ENCODE measurements at places on chromosomes 1 and 21. TPM values are rescaled to one million over a fixed set of nuclear protein-coding genes. Genes with fewer than 3 reads are reported as not detected.

Gene RIMS3
- total RNA-seq: 0.31 TPM

Gene KRTAP10-10
- not detected for total RNA-seq

Gene PARP1
- 117 TPM for total RNA-seq

Gene AMY2B
- total RNA-seq: 21.4 TPM

Gene CLDN17
- not detected for total RNA-seq

Gene CCDC27
- total RNA-seq: 0.09 TPM

Gene CYP4A22
- total RNA-seq: 0.32 TPM

Gene S100A4
- 76.8 TPM for total RNA-seq

Gene ASAP3
- total RNA-seq: 83.5 TPM

GRCh38 chr1:5373281-5373680 is 618.9 kb downstream of the NPHP4 start:
- DNase-seq: no peak

GRCh38 chr1:246293366-246294121 is 213.5 kb downstream of the SMYD3 start:
- DNase-seq: no peak

DNA sequence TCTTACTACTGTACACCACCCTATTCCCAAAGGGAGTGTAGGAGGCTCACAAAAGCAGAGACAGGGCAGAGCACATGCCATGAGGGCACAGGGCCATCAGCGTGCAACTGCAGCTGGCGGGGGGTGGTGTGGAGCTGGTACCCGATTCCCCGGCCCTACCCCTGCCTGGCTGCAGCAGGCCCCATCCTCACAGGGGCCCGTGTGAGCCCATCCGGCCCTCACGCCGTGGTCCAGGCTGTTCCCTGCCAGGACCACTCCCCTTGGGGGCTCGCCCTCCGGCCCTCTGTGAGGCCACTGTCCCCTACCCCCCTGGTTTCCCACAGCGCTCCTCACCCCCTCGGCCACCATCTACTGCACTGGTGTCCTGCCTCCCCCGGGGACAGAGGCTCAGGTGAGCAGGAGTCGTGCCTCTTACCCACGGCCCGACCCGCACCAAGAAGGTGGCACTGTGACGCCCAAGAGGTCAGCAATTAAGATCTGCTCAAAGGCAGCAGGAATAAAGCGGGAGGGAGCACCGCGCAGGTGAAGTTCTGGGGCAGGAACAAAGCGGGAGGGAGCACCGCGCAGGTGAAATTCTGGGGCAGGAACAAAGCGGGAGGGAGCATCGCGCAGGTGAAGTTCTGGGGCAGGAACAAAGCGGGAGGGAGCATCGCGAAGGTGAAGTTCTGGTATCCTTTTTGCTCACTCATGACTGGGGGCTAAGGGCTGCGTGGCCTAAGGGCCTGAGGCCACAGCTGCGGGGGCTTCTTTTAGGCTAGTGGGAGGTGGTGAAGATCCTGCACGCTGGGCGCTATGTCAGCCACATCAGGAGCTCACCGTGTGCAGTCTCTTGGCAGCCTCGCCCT is 3.9 kb downstream of the POFUT2 start:
- DNase-seq: no peak

DNA sequence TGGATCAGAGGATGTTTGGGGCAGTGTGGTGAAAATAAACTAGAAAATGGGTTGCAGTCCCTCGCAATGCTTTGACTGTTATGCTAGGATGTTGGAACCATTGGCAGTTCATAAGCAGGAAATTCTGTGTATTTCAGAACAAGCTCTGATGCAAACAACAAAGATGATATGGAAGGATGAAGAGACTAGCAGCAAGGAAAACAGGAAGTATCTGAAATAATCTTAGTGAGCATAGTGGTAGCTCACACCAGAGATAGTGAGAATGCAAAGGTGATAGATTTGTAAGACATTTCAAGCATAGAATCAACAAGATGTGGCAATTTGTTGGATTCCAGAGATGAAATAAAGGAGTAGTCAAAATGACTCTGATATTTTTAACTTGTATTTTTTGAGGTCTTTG is 11.1 kb upstream of the RCC1 start:
- no peak for DNase-seq

- DNase-seq: no peak
Measured at GRCh38 chr1:35433714-35434113, 123.5 kb downstream of the KIAA0319L start.

DNA sequence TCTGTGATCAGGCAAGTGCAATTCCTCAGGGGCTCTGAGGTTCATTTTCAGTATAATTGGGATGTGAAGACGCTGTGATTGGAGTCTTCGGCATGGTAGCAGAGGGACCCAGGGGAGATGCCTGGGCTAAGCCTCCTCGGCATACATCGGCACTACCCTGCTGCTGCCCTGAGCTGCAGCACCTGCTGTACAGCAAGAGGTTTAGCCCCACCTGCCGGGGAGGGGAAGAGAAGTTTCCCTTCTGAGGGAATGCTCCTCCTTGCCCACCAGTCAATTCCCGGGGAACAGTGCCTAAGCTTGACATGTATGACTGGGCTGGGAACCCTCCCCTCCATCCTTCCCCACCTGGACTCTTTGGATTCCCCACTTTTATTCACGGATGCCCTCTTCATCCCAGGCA is 24.9 kb downstream of the CNIH3 start:
- DNase-seq: no peak

DNA sequence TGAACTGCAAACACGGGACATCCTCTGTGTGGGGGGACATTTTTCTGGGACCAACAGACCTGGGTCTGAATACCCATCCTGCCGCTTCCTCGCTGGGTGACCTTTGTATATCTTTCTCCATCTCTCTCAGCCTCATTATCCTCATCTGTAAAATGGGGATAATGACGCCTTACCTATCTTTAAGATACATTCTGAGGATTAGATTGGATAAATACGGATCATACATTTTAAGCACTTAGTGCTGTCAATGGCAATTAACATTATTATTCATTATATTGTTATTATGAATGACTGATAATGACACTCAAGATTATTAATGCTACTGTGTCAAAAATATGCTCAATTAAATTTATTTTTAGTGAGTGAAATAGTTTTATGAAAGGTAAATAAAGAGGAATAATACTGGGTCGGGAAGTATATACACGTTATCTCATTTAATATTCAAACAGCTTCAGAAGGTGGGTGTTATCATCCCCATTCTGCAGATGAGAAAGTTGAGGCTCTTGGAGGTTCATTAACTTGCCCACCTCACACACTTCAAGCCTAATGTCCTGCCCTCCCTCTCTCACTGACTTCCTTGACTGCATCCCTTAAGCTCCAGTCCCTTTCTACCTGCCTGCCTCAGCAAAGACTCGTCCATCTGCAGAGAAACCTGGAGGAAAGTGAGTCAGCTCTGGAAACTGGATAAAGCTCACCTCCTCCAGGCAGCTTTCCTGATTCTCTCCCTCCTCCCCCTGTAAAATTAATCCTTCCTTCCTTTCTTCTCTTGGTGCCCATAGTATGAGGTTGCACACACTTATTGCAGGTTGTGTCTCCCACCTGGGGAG is 120.7 kb upstream of the JUN start:
- no peak for DNase-seq

- no peak for DNase-seq
Measured at GRCh38 chr21:30818837-30819610, 6.0 kb upstream of the KRTAP8-1 start.

- no peak for DNase-seq
Measured at GRCh38 chr1:153586347-153586746, 20.7 kb upstream of the S100A2 start.

DNA sequence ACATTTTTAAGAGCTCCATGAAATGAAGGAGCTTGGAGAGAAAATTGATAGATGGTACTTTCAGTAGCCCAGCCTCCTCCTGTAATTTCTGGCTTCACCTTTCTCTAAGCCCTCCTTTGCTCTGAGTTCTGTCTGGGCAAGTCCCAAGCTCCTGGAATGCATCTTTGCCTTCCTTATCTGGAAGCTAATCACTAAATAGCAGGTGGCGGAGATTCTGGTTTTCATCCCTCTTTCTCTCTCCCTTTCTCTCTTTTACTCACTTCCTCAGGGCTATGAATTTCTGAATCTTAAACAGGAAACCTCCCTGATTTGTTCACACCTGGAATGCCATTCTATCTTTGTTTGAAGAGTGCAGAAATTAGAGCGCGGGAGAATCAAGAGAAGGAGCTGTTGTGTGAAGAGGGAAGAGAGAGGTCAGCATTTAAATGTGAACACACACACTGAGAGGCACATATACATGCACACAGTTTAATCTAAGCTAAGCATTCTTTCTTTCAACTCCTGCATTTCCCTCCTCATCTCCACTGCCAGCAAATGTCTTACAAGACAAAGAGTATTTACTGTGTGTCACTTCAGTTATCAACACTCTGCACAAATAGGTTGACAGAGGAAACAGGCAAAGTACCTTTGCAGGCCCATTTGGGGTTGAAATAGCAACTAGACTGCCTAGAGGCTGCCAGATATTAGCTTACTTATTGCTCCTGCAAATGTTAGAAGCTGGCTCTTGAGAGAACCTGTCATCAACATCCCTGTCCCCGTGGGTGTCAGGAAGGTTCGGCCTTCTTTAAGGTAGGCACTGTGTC is 199.4 kb upstream of the CAMK1G start:
- no peak for DNase-seq
